ENCODE measurements at places on chromosomes 11 and 22.

- DNase-seq: no peak
Measured at GRCh38 chr11:17988465-17988864, 24.4 kb downstream of the SERGEF start.

DNA sequence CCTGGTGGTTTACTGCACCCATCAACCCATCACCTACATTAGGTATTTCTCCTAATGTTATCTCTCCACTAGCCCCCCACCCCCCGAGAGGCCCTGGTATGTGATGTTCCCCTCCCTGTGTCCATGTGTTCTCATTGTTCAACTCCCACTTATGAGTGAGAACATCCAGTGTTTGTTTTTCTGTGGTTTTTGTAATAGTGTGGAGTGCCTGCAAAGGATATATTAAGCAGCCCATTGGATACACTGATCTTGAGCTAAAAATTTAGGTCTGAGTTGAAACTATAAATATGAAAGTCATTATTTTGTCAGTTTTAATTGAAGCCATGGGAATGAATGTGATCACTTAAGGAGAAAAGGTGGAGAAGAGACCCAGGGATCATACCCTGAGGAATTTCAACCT lies 23.0 kb downstream of the MRPL48 start:
- DNase-seq: no peak

DNA sequence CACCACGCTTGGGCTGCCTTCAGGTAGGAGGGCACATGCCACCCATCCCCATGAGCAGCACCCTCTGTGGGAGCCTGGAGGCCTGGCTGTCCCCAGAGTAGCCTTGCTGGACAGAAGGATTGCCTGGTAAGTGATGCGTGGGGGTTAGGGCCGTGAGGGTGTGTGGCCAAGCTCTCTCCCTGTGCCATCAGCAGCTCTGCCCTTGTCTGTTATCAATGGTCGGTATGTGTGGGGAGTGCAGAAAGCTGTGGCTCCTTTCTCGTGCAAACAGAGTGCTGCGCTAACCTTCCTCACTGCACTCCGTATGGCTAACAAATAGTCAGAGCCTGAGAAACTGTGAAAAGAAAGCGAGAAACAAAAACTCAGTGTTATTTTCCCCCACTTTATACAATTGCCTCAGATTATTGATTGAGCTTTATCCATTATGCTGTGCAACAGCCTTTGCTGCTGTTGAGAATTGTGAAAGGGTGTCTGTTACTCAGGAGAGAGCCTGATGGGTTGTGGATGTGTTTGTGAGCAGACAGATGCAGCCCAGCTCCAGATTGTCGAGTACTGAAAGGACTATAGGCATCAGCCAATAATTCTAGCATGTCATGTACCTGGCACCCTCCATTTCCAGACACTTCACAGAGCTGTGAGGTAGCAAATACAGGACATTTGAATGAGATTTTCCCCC lies 432.2 kb downstream of the NTM start:
- DNase-seq: no peak

GRCh38 chr11:49213026-49213560 lies 4.7 kb upstream of the FOLH1 start:
- no peak for DNase-seq

GRCh38 chr11:104654181-104654813 lies 244.0 kb downstream of the CASP12 start:
- DNase-seq: no peak

GRCh38 chr22:37306494-37306829 lies 24.2 kb downstream of the CYTH4 start:
- no peak for DNase-seq

- no peak for DNase-seq
Measured at GRCh38 chr11:110711448-110711775, 825 bp downstream of the ARHGAP20 start.
